ENCODE measurements at places on chromosomes 7 and 10. TPM values are rescaled to one million over a fixed set of nuclear protein-coding genes. Genes with fewer than 3 reads are reported as not detected.

ZNF488 gene
- total RNA-seq = not detected

IFIT1B gene
- total RNA-seq = not detected

GHRHR gene
- not detected for total RNA-seq

TMEM229A gene
- 0.06 TPM for total RNA-seq

CPA4 gene
- not detected for total RNA-seq

GRCh38 chr7:68420342-68421192, 1177.7 kb upstream of the AUTS2 start:
- no peaks in the 10 kb centered on the region for H3K27me3 ChIP-seq
- peaks cover 19% of the 10 kb centered on the region for H3K4me1 ChIP-seq
- no peaks in the 10 kb centered on the region for H3K36me3 ChIP-seq

GRCh38 chr7:46741938-46742540, 821.0 kb upstream of the IGFBP3 start:
- H3K27me3 ChIP-seq = no peaks in the 10 kb centered on the region
- no peak for DNase-seq
- H3K27ac ChIP-seq = no peak overlapping the region
- no peak overlapping the region for H3K4me3 ChIP-seq

DNA sequence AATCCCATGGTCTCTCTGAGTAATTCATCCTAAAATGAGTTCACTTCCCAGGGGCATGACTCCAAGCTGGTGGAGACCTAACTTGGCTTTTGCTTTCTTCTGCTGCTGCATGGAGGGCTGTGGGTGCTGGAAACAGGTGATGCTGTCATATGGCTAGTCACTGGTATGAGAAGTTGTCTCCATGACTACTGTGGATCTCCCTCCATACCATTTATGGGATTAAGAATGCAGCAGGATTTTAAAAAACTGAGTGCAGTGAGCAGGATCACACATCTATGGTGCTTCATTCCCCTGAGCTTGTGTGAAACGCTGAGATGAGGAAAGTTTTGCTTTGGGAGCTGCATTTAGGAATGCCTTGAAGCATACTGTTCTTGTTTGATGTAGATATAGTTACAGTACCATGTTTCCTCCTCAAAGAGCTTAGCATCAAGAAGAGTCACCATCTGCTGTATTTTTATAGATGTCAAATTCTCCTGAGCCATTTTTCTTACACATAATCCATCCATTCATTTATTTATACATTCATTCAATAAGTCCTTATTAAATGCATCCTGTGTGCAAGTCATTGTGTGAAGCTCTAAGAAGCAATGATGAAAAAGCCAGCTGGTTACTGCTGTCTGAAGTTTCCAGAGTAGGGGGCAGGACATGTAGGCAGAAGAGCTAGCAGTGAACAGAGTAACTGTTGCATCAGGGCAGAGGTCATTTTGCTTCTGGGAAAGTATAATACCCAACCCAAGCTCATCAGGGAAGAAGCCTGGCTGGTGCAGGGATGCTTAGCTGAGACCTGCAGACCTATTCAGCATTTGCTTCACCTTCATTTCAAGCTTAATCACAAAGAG, 534.8 kb downstream of the AUTS2 start:
- no peaks in the 10 kb centered on the region for H3K27me3 ChIP-seq
- H3K4me1 ChIP-seq = peaks cover 13% of the 10 kb centered on the region
- no peak overlapping the region for H3K27ac ChIP-seq

DNA sequence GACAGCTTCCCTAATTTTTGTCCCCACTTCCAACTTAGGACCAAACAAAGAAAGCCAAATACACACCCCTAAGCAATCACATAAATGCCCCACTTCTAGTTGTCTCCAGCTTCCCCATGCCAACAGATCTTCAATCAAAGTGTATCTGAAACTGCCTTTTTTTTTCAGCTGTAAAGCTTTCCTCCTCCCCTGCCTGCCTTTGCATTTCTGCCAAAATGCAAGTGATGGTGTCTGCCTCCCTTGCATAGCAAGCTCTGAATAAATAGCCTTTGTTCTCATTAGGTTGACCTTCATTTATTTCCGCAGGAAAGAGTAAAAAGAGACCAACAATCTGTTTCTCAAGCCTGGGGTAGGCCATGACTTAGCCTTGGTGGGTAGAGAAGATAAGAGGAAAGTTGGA, 459.4 kb downstream of the GPAM start:
- no peaks in the 10 kb centered on the region for H3K27me3 ChIP-seq
- no peak for DNase-seq
- H3K4me3 ChIP-seq = no peak overlapping the region
- no peaks in the 10 kb centered on the region for H3K36me3 ChIP-seq

DNA sequence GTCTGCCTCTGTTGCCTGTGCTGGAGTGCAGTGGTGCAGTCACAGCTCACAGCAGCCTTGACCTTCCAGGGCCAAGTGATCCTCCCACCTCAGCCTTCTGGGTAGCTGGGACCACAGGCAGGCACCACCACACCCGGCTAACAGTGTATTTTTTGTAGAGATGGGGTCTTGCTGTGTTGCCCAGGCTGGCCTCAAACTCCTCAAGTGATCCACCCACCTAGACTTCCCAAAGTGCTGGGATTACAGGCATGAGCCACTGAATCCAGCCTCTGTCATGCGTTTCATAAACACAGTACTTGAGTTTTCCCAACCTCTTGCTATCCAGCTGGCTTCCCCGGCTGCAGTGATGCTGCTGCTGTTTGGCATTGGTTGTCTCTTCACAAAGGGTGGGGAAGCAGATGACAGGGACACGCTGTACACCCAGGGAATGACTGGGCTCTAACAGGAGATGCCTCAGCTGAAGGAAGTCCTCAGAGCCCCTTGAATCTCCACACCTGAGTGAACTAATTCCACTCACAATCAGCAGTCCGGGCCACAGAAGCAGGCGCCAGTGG, 191.5 kb downstream of the DIP2C start:
- H3K27ac ChIP-seq = no peak overlapping the region
- H3K4me1 ChIP-seq = peaks cover 19% of the 10 kb centered on the region
- H3K27me3 ChIP-seq = no peaks in the 10 kb centered on the region
- no peak overlapping the region for H3K4me3 ChIP-seq
- H3K36me3 ChIP-seq = no peaks in the 10 kb centered on the region

GRCh38 chr10:8873310-8873709, 818.8 kb downstream of the GATA3 start:
- DNase-seq = no peak
- no peak overlapping the region for H3K4me3 ChIP-seq
- no peaks in the 10 kb centered on the region for H3K27me3 ChIP-seq
- peaks cover 8% of the 10 kb centered on the region for H3K4me1 ChIP-seq
- H3K27ac ChIP-seq = no peak overlapping the region

DNA sequence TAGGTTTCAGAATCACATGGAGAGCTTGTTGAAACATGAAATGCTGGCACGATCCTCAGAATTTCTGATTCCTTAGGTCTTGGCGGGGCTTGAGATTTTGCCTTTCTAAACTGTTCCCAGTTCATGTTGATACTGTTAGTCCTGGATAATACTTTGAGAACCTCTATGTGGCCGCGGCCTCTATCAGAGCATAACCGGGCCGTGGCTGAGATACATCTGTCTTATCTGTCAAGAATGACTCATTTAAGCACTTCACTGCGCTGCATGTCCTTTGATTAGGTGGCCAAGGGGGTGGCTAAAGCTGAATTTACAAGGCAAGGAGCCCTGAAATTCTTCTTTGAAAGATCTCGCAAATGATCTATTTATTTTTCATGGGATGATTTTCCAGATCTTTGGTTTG, 66.9 kb downstream of the GALNT17 start:
- no peaks in the 10 kb centered on the region for H3K4me1 ChIP-seq
- H3K27me3 ChIP-seq = no peaks in the 10 kb centered on the region
- no peak overlapping the region for H3K27ac ChIP-seq
- no peak for DNase-seq
